A172 (cell line): ENCODE measurements at places on chromosomes 1 and 21. TPM values are rescaled to one million over a fixed set of nuclear protein-coding genes. Genes with fewer than 3 reads are reported as not detected.

PTPN7 gene
- not detected in 2 replicates for total RNA-seq

LRRC3 gene
- total RNA-seq, result 0.50 and 1.5 TPM in 2 replicates

DNAH14 gene
- total RNA-seq, result not detected in 2 replicates

NUAK2 gene
- total RNA-seq, result 16.3 and 18.4 TPM in 2 replicates

KCNJ9 gene
- total RNA-seq, result not detected in 2 replicates

GUCA2A gene
- not detected in 2 replicates for total RNA-seq

ITLN2 gene
- total RNA-seq, result not detected in 2 replicates

OR2T29 gene
- total RNA-seq, result not detected in 2 replicates

SLC1A7 gene
- not detected in 2 replicates for total RNA-seq

TDRD10 gene
- total RNA-seq, result not detected in 2 replicates

PLA2G2F gene
- not detected in 2 replicates for total RNA-seq

PALMD gene
- 0.69 and 0.88 TPM in 2 replicates for total RNA-seq

SETSIP gene
- total RNA-seq, result 1.00 TPM in 1 of 2 replicates, not detected in the other

TRIM17 gene
- total RNA-seq, result not detected in 2 replicates

HSD3B2 gene
- total RNA-seq, result not detected in 2 replicates

LCE2C gene
- total RNA-seq, result not detected in 2 replicates

PROK1 gene
- total RNA-seq, result not detected in 2 replicates

PLPP3 gene
- total RNA-seq, result 2.8 and 5.9 TPM in 2 replicates

PRRX1 gene
- 14.0 and 18.2 TPM in 2 replicates for total RNA-seq

MAP3K7CL gene
- total RNA-seq, result 19.4 and 21.7 TPM in 2 replicates

CRYAA gene
- not detected in 2 replicates for total RNA-seq

HSPA6 gene
- 1.2 and 1.7 TPM in 2 replicates for total RNA-seq

CDK18 gene
- total RNA-seq, result 31.5 and 34.9 TPM in 2 replicates

SPRR2E gene
- total RNA-seq, result not detected in 2 replicates

S100A8 gene
- not detected in 2 replicates for total RNA-seq

GDAP2 gene
- 24.1 and 25.3 TPM in 2 replicates for total RNA-seq

IL10RB gene
- 64.9 and 67.7 TPM in 2 replicates for total RNA-seq

TNFRSF8 gene
- 0.38 TPM in 1 of 2 replicates, not detected in the other for total RNA-seq

SLC37A1 gene
- total RNA-seq, result 1.1 and 1.6 TPM in 2 replicates

TAS1R3 gene
- total RNA-seq, result 0.22 and 0.33 TPM in 2 replicates
